Pancreas (tissue), 10 donors: ENCODE measurements at places on chromosomes 6 and 20.

GRCh38 chr6:10163203-10163962 lies 251.5 kb downstream of the TFAP2A start:
- no peak for DNase-seq

DNA sequence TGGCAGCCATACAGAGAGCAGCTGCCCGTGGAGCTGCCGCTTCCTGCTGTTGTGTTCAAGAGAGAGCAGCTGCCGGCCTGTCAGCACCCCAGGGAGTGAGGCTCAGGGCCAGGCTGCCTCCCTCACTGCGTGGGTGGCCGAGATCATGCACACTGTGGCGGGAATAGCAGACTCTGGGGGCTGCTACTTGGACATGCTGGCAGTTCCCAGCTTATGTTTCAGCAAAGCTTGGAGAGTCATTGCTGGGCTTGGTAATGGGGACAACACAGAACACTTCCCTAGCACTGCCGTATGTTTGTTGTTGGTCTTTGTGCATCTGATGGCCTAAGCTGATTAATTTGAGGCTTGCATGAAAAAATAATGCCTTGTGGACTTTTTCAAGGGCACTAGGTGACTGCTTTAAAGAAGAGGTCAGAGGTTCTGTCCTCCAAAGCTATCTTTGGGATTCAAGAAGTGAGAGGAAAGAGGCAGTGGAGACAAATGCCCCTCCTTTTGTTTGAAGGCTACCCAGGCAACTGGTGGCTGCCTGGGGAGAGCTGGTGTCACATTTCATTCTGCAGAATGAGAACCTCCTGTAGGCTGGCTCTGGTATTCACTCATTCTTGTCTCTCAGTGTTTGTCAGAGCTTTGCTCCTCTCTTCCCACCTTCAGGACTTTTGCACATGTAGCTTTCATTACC lies 18.8 kb downstream of the MRAP2 start:
- DNase-seq = peak; percentile 30

GRCh38 chr20:49671433-49671832 lies 42.2 kb downstream of the B4GALT5 start:
- no peak for DNase-seq

GRCh38 chr6:24891004-24891403 lies 44.8 kb downstream of the RIPOR2 start:
- no peak for DNase-seq

- DNase-seq = no peak
Measured at GRCh38 chr20:20462185-20462584, 94.3 kb downstream of the INSM1 start.

- no peak for DNase-seq
Measured at GRCh38 chr6:85574932-85575598, 18.6 kb downstream of the SNX14 start.

DNA sequence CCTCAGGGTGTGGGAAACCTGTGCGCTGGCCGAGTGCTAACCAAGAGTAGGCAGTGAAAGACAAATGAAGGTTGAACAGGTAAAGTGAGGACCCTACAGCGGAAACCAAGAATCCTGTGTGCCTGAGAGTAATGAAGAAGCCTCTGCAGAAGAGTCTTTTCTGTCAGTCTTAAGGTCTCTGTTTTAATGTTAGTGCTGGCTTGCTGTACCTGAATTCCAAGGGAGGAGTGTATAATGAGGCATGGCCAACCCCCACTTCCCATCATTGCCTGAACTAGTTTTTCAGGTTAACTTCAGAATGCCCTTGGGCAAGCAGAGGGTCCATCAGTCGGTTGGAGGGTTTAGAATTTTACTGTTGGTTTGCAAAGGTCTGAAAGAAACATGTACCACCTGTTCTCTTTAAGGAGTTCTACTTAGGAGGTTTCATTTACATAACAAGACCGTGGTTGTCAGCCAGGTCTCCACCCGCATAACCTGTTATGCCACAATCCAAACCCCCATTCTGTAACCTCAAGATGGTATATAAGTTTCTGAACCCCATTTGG lies 589 bp upstream of the PDCD2 start:
- no peak for DNase-seq

- DNase-seq = no peak
Measured at GRCh38 chr6:145116591-145117178, 618.6 kb downstream of the EPM2A start.

DNA sequence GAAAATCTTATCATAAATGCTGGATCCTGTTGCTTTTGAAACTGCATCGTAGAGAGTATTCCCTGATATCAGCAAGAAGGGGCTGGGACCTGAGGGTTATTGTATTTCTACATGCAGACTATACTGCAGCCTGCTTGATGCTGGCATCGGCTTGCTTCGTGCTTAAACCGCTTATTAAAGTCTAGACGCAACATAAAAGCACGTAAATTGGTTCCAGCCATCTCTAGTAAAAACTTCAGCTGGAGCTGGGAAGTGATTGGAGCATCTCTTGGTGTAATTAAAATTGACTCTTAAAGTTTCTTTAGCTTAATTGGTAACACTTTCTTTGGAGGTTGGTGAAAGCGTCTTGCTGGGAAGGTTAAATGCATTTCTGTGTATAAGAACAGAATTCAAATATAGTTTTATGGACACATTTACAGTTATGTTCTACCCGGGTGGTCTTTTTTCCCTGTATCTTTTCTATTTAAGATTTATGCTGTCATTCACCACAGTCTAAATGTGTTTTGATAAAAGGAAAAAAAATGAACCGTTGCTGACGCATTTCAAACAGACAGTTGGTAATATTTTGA lies 139.0 kb upstream of the JAG1 start:
- DNase-seq = no peak

GRCh38 chr6:55286824-55287223 lies 40.4 kb upstream of the GFRAL start:
- DNase-seq = no peak

- DNase-seq = no peak
Measured at GRCh38 chr20:54914995-54915394, 439.6 kb downstream of the DOK5 start.

DNA sequence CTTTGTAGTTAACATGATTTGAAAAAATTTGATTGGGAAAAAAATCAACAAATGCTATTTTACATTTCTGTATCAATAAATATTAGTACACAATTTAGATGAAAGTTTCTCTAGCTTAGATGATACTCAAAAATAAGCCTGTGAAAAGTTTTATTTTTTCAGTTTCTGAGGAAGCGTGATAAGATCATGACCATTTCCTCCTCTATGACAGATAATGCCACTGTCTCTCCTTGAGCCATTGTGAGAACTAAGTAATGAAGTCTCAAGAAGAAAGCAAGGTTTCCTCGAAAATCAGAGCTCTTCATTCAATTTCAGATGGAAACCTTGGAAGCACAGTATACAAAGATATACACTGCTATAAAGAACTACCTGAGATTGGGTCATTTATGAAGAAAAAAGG lies 395.0 kb downstream of the HDGFL1 start:
- DNase-seq = no peak

DNA sequence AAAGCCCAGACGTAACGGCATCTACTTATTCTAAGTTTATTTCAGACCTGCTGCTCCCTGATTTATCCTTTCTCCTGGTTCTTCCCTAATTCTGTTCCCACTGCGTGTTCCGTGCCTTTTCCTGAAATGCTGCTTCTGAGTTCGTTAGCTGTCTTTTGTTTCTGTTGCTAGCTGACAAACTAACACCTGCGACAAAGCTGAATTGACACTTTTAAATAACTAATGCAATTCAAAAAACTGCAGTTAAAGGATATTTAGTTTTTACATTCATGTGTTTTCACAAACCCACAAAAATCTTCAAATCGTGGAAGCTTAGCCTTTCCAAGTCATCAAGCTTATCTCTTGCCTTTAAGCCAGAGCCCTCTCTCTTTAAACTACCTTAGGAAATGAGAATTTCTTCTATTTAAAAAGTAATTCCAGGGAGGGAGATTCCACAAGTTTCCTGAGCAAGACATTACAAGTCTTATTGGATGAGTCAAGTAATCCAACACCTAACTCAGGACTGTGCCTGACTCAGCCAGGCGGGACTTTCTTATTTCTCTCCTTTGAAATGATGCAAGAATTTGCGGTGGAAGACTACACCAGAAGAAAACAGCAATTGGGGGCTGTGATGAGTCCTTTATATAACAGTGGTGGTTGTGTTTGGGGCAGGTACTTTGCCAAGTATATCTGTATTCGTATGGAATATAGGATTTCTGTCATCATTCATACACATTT lies 6.3 kb downstream of the ADTRP start:
- DNase-seq = no peak

GRCh38 chr6:115514656-115515055 lies 546.0 kb downstream of the FRK start:
- no peak for DNase-seq

DNA sequence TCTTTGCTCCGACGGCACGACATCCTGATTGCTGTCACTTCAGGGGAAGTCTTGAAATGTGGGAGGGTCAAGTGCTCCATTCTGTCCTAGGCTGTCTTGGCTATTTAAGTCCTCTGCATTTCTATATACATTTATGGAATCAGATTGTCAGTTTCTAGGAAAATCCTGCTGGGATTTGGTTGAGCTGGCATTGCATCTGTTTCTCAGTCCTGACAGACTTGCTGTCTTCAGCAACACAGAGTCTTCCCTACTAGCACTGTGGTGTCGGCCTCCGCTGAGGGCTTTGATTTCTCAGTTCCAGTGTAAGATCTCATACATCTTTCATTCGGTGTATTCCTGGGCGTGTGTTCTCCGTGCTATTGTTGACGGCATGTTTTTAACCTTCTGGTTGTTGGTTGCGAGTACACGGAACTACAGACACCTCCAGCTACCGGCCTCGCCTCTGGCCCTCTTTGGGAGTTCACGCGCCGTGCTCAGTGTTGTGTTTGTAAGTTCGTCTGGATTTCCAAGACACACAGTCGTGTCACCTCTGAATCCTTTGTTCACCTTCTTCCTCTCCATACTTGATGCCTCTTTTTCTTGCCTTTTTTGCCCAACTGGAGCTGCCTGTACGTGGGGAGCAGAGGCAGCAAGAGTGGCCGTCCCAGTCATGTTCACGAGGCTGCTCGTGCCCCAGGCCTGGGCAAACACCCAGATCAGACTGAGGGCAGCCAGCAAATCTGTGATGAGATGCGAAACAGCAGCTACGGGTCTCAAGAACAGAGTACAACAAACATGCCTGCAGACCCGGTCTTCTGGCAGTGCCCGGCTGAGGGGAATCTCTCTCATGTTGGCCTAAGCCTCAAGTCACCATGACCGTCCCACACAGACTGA lies 92.8 kb downstream of the TAF4 start:
- DNase-seq = no peak

DNA sequence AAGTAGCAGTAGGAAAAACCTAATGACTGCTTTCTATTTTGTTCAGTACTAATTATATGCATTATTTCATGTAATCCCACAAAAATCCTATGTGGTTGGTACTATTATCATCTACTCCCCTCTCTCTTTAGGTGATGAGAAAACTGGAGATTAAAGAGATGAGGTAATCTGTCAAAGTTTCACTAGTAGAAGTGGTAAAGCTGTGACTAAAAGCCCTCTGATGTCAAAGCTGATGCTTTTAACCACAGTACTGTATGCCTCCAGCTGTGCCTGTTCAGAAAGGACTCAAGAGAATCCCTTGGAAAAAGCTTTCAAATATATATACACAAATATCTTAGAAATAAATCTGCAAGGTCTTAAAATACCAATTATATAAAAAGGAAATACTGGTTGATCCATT lies 38.0 kb downstream of the PHIP start:
- no peak for DNase-seq

DNA sequence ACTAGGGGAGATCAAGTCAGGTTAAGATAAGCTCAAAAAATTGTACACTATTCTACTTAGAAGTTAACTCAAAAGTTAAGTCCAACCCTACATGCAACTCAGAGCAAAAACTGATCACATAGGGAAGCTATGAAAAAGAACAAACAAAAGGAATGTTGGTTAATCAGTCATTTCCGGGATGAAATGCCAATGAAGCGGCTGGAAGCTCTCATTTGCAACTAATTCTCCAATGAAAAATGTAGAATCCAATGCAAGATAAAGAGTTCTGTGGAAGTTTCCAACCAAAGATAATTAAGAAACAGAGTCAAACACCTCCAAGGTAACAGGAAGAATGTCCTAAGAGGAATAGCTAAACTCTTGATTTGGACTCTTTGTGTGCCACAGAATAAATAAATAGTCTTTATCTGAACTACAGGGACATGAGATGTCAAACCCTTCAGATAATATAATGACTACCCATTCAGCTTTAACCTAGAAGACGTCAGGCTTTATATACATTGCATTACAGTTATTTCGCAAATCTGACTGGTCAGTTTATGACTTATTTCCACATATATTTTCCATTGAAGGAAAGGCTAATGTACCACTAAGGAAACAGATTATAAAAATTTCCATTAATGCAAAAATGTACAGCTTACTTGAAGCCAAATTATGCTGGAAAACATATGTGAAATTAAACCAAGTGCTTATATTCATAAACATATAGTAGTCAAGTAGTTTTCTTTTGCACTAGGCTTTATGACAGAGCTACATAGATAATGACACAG lies 48.0 kb upstream of the DST start:
- DNase-seq = no peak

DNA sequence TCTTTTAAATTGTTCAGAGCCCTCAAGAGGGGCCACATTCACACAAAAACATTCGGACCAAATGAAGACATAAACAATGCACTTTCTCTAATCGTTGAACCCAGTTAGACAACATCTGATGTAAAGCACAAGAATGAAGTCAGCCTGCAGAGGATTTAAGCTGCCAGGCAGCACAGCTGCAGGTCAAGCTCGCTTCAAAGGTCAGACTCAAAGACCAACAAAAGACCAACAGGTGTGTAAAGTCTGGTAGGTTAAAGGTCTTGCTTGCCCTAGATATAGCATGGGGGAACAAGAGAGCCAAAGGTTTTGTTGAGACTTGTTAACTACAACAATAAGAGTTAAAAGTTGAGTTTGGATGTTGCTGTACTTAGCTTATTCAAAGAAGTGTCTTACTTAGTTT lies 26.7 kb upstream of the MYLIP start:
- no peak for DNase-seq

GRCh38 chr6:1122083-1122482 lies 189.8 kb upstream of the FOXQ1 start:
- DNase-seq = no peak

DNA sequence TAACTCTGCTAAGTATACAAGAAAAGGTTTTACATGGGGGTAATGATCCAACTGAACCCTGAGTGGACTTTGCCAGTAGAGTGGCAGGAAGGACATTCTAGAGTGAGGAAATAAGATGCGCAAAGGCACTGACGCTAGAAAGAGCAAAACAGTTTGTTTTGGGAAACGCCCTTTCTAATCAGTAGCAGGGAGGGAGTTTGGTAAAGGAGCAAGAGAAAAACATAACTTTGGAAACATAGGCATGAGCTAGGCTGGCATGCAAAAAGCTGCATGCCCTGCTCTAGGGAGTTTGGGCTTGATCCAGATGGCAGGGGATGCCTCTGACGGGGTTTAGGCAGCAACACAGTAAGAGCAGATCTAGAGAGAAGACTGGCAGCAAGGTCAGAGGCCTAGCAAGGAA lies 135.2 kb downstream of the DST start:
- no peak for DNase-seq

DNA sequence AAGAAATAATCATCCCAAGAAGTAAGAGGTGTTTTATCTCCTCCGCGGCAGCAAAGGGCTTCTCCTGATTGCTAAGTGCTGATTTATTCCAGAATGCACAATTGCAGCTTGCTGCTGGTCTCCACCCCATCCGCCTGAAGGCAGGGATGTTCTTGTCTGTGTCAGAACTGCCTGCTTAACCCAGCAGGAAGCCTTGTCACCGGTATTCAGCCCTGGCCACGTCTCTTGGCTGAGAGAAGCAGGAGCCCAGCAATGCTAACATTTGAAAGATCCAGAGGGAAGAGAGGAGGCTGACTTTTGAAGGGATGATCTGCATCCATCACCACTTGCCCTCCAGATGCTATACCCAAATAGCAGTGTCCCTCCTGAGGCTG lies 4.2 kb downstream of the SCML4 start:
- DNase-seq = no peak

GRCh38 chr20:56091628-56092234 lies 86.4 kb upstream of the CBLN4 start:
- DNase-seq = no peak
